ENCODE measurements at places on chromosomes 12 and 14. TPM values are rescaled to one million over a fixed set of nuclear protein-coding genes. Genes with fewer than 3 reads are reported as not detected.

The HOXC10 gene
- 2.1 TPM for total RNA-seq

The PCNX1 gene
- total RNA-seq: 17.8 TPM

The PTCSC3 gene
- total RNA-seq: not detected

The NPFF gene
- not detected for total RNA-seq

The RCOR1 gene
- 26.6 TPM for total RNA-seq

The CLEC1B gene
- not detected for total RNA-seq

The DTX3 gene
- 17.5 TPM for total RNA-seq

The ITGB7 gene
- total RNA-seq: 0.63 TPM

The LRP10 gene
- 78.3 TPM for total RNA-seq

The ASPG gene
- 0.07 TPM for total RNA-seq

The RERG gene
- total RNA-seq: 0.20 TPM

The GZMB gene
- not detected for total RNA-seq

The IRAK3 gene
- total RNA-seq: 1.0 TPM

The FITM1 gene
- total RNA-seq: not detected

The ABHD12B gene
- not detected for total RNA-seq

The ART4 gene
- not detected for total RNA-seq
